Stimulated activated CD8-positive, alpha-beta memory T cell treated with anti-CD3 and anti-CD28 coated beads, Interleukin-2, amount 100 ng/mL, for 1 hour (primary cell): ENCODE measurements at places on chromosomes 6 and 20.
A peak's percentile ranks its signal among the peaks of the same experiment; 100 is the strongest.

- DNase-seq = no peak
These were observed 260.1 kb upstream of the ARID1B start for GRCh38 chr6:156517088-156517487.

DNA sequence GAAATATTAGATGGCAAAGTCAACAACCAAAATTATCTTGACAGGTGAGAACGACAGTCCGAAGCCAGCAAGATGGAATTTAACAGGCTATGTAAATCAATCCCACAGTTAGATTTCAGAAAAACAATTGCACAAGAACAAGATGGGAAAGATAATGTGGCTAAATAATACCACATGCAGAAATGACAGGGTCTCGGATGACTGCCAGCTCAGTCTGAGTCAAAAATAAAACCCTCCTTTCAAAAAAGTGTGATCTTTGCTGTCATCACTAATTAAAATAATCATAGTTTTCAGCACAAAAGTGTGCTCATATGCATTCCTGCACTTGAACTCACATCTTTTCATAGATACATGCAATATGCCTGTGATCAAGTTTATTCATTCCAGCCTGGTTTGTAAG lies 25.9 kb downstream of the FOXQ1 start:
- no peak for DNase-seq

DNA sequence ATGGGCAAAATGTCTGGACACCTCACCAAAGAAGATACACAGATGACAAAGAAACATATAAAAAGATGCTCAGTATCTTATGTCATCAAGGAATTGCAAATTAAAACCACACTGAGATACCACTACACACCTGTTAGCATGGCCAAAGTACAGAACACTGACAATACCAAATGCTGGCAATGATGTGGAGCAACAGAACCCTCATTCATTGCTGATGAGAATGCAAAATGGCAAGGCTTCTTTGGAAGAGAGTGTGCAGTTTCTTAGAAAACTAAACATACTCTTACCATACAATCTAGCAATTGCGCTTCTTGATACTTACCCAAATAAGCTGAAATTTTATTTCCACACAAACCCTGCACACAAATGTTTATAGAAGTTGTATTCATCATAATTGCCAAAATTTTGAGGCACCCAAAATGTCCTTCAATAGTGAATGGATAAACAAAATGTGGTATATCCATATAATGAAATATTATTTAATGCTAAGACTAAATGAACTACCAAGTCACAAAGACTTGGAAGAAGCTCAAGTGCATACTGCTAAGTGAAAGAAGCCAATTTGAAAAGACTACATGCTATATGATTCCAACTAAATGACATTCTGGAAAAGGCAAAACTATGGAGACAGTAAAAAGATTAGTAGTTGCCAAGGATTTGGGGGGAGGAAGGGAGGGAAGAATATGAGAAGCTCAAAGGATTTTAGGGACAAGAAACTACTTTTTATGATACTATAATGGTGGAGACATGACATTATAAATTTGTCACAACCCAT lies 50.7 kb downstream of the TNFAIP3 start:
- no peak for DNase-seq

DNA sequence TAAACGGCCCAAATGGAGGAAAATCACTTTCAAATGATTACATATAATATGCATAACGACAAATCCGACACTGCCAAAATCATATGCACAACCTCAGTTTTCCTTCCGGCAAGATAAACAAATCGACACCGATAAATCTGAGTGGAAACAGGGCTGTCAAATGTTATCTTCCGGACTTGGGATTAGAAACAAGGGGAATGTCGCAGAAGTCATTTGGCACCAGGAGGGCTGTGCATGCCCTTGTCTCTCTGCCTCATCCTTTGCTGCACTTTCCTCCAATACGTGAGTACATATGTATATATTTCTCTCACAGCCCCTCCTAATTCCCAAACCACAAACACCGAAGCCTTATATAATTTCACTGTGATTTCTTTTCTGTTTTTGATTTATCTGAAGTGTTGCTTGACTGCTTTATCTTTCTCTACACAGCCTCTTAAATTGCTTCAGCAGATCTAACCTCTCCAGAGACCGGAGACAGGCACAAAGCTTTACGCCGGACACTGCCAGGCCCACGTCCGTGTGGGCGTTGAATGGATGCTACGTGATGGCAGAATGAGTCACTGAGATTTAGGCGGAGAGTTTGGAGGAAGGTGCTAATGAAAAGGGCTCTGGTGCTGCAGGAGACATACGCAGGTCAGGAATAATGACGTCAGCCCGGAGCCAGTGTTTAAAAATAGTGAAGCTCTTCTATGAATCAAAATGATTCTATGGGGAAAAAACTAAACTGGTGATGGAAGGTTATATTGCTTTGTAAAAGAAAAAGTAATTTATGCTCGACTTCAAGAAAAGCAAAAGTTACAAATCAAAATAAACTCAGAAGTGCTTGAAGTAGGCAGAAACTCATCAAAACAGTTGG lies 21.0 kb upstream of the PRELID3B start:
- DNase-seq = no peak

- DNase-seq = no peak
These were observed 16.9 kb upstream of the GSTA4 start for GRCh38 chr6:53011979-53012378.

- DNase-seq = peak; percentile 13
These were observed 12.2 kb downstream of the MYLK4 start for GRCh38 chr6:2738373-2738979.

- no peak for DNase-seq
These were observed 209.0 kb upstream of the RSPO3 start for GRCh38 chr6:126909493-126909892.

DNA sequence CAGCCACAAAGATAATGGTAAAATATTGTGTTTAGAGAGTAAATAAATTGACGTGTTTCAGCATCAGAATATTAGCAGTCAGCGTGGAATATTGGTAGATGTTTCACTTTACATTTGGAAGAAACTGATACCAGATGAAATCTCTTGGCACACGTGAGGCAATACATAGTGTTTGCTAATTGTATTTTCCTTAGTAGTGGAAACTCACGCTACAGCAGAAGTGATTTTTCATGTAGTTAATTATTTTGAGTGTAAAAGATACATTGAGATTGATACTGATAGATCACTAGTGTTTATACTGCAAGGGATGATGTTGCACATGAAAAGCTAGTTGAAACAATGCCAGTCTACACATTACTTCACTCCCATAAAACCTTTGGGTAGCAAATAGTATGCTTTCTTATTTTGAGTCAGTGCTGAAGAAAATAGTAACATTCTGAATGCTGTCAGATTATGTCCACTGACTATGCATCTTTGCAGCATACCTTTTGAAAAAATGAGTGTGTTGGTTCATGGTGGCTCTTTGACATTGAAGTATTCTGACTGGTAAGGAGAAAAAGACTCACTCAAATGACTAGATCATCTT lies 59.3 kb downstream of the CD2AP start:
- DNase-seq = no peak

GRCh38 chr6:137176729-137177128 lies 3.3 kb upstream of the IL22RA2 start:
- no peak for DNase-seq

DNA sequence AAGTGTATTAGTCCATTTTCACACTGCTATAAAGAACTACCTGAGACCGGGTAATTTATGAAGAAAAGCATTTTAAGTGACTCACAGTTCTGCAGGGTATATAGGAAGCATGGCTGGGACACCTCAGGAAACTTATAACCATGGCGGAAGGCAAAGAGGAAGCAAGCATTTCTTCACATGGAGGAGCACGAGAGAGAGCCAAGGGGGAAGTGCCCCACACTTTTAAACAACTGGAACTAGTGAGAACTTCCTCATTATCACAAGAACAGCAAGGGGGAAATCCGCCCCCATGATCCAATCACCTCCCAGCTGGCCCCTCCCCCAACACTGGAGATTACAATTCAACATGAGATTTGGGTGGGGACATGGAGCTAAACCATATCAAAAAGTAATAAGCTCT lies 28.3 kb upstream of the B3GAT2 start:
- no peak for DNase-seq

- no peak for DNase-seq
These were observed 168.5 kb downstream of the CDC5L start for GRCh38 chr6:44556046-44556445.

GRCh38 chr6:168263351-168263905 lies 56.1 kb downstream of the DACT2 start:
- DNase-seq = no peak

GRCh38 chr6:36604090-36605060 lies 10.2 kb downstream of the SRSF3 start:
- DNase-seq = no peak

GRCh38 chr6:128666405-128666804 lies 146.0 kb upstream of the PTPRK start:
- DNase-seq = no peak

DNA sequence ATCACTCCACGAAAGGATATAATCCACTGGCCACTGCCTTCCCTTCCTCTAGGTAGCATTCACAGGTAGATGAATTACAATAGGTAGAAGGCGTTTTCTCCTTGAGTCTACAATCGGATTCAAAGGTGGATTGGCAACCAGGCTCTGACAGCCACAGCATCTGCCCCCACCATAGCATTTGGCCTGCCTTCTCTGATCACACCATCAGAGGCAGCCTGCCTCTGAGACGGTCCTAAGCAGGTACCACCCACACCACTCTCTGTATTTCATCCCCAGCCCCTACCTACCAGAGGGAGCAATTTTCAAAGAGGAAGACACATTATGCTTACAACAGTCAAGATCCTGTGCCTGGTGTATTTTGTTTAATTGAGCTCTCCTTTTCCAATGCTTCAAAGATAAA lies 210.5 kb upstream of the SPTLC3 start:
- no peak for DNase-seq

DNA sequence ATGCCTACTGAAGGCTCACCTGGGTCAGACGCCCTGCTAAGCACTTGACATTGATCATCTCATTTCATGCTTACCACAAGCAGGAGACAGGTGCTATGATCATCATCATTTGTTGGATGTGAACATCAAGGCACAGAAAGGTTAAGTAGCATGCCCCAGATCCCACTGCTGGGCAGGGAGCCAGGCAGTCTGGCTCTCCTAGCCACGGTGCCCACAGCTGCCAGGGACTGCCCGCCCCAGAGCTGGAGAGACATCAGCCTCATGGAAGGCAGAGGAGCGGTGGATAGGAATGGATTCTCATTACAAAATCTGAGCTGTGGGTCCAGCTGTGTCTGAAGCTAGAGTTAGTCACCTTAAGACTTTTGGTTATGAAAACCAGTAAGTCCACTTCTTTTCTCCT lies 3.6 kb downstream of the SULF2 start:
- no peak for DNase-seq

DNA sequence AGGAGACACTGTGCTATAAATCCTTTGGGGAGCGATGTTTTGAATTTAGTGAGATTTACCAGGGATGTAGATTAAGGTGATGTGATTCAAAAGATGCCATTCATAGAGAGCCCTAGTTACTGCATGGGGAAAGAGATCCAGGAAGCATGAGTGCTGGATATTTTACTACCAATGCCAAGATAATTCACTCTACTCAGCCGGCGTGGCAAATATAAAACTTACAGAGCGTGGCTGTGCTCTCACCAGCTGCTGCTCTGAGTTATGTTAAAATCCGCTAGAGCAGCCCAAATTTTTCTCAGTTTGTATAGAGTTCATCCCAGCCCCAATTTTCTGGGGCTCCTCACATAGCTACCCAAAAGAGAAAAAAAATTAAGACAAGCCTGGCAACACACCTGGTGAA lies 48.6 kb downstream of the BFSP1 start:
- no peak for DNase-seq

- DNase-seq = no peak
These were observed 252.5 kb downstream of the LRFN2 start for GRCh38 chr6:40334496-40335270.

DNA sequence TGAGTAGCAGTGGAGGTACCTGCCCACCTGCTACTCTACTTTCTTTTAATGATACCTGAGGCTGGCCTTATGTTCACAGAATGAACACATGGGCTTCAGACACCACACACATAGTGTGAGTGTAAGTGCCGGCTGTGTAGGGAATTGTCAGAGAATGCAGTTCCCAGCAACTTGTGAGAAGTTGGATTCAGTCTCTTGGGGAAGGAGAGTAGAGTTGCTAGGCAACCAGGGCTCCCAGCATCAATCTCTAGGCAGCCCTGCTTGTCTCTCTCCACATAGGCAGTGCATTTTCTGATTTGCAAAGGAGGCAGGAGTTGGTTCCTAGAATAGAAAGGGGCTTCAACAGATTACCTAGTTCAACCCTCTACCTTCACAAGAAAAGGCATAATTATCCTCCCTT lies 74.1 kb downstream of the BFSP1 start:
- DNase-seq = no peak

GRCh38 chr6:73062130-73062529 lies 163.2 kb downstream of the KHDC1L start:
- DNase-seq = no peak

GRCh38 chr6:118980063-118980462 lies 45.1 kb upstream of the MCM9 start:
- no peak for DNase-seq

DNA sequence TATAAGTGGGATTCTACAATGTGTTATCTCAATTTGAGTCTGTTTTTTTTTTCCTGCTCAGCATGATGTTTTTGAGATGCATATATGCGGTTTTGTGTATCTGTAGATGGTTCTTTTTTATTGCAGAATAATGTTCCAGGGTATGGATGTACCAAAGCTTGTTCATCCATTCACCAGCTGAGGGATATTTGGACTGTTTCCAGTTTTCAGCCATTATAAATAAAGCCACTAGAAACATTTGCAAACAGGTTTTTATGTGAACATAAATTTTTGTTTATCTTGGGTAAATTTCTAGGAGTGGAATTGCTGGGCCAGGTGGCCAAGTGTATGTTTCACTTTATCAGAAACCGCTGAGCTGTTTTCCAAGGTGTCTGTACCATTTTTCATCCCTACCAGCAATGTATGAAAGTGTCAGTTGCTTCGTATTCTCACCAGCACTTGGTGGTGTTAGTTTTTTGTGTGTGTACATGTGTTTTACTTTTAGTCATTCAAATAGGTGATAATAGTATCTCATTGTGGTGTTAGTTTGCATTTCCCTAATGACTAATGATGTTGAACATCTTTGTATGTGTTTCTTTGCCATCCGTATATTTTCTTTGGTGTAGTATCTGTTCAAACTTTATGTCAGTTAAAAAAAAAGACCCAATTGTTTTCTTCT lies 124.2 kb downstream of the CEBPB start:
- DNase-seq = no peak

- no peak for DNase-seq
These were observed 65.8 kb downstream of the MAP3K4 start for GRCh38 chr6:161057103-161058091.

DNA sequence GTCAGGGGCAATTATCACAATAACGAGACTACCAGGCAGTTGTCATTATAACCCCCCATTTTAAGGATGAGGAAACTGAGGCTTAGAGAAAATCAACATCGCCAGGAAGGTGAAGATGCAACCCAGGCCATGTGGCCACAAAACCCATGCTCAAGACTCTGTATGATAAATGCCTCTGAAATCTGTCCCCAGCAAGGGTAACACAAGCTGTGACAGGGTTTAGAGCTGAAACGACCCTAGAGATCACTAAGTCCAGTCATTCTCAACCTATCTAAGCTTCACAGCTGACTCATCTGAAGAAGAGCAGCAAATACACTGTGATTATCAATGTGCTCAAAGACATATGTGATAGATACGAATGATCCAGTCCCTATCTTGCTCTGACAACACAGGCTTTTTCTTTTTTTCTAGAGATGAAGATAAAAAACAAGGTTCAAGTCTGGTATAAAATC lies 47.0 kb downstream of the ARHGAP18 start:
- DNase-seq = no peak

GRCh38 chr20:40081653-40082052 lies 607.4 kb downstream of the MAFB start:
- no peak for DNase-seq

- DNase-seq = no peak
These were observed 29.5 kb downstream of the NAPB start for GRCh38 chr20:23391707-23392310.
